Left ventricle myocardium superior (tissue), 1 donor: ENCODE measurements at places on chromosomes 5 and 9.

DNA sequence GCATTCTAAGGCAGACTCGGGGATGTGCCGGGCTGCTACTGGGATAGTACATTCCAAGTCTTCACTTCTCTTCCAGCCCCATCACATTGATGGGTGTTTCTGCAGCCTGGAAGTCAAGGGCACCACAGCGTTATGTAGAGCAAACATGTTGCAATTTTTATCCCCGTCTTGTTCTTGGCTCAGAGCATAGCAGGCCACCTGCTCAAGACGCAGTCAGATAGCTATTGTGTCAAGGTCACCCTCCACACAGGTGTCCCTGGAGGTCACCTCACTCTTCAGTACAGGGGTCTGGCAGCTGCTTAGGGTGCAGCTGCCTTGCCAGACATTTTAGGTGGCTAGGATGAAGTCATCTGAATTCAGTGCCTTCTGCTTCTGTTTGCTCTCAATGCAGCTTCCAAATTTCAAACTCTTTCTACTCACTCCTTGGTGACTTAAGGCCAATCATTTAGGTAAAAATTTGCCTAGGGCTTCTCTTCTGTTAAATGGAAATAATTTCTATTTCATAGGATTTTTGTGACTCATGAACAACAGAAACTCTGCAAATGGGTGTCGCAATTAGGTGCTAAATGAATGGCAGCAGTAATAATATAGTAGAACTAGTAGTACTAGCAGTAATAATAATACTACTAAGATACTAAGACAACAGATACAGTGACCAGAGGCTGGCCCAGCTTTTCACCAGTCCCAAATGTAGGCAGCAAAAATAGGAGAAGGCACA is 24.3 kb downstream of the KCNV2 start:
- no peak for DNase-seq

DNA sequence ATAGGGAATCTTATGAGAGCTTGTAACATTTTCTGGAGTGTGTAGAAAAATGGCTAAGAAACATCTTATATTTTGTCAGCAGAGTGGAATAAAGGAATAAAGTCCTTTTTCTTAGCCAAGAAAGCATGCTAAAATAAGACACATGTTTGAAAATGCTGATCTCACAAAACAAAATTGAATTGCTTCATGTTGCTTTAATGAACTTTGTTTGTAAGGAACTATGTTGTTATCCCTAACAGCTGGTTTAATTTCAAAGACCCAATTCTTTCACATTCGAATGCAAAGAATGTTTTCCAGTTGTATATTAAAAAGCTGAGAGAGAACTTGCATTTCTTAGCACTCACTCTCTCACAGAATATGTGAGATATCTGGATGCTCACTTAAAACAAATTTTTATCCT is 107.6 kb downstream of the MUSK start:
- no peak for DNase-seq

GRCh38 chr5:145660897-145661640 is 174.1 kb downstream of the PRELID2 start:
- no peak for DNase-seq

- DNase-seq, result no peak
Observed at GRCh38 chr5:159133041-159133741, 33.5 kb upstream of the EBF1 start.

- no peak for DNase-seq
Observed at GRCh38 chr5:119212676-119213075, 141.8 kb downstream of the DMXL1 start.

- no peak for DNase-seq
Observed at GRCh38 chr5:125575891-125576505, 829.6 kb upstream of the ZNF608 start.

DNA sequence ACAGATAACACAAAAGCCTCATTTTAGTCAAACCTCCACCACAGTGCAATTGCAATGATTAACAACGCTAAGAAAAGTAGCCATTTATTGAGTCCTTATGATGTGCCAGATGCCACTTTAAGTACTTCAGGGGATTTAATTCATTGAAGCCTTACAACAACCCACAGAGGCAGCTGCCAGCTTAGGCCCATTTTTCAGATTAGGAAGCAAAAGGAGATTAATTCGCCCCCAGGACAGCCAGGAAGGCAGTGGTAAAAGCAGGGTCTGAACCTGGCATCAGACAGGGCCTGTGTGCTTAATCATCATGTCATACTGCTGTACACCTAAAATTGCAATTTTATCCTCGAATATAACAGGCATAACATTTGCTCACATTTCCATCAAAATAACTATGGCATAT is 23.9 kb downstream of the MED27 start:
- no peak for DNase-seq

- DNase-seq, result no peak
Observed at GRCh38 chr9:77926371-77926878, 105.2 kb downstream of the GNAQ start.

- no peak for DNase-seq
Observed at GRCh38 chr5:15719784-15720183, 219.8 kb downstream of the FBXL7 start.

GRCh38 chr5:154498994-154499393 is 21.0 kb upstream of the HAND1 start:
- no peak for DNase-seq

- no peak for DNase-seq
Observed at GRCh38 chr5:27315363-27316270, 277.2 kb upstream of the CDH9 start.

GRCh38 chr5:91007251-91007650 is 375.9 kb downstream of the ARRDC3 start:
- no peak for DNase-seq
